HT-29 (cell line): ENCODE measurements at places on chromosomes 4 and X.

DNA sequence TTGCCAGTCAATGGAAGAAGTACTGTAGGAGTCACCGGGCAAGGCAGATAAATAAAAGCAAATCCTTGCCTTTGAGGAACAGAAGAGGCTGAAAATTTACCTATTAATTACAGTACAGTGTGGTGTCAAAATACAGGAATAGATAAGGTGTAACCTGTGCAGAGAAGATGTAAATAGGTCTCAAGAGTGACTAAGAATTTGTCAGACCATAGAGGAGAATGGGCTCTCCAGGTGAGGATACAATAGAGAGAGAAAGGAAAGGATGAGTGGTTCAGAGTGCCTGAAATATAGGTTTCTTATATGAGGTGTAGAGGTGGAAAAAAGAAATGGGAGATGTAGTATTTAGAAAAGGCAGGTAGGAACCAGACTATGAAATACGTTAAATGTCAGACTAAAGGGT, 801 bp upstream of the ZC4H2 start:
- DNase-seq: no peak

- DNase-seq: peak; percentile 57
Measured at GRCh38 chrX:47623540-47624027, 3.9 kb upstream of the SYN1 start.

DNA sequence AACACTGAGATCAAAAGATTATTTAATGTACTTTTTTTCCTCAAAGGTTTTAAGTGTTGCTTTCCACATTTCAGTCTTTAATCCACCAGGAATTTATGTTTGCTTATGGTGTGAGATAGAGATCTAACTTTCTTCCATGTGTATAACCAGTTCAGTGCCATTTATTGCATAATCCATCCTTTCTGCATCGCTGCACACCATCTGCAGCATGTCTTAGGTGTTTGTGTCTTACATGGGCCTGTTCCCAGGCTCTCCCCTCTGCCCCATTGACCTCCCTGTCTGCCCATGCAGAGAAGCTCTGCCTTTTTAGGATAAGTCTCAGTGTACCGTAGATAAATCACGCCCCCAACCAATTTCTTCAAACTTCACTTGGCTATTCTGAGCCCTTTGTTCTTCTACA, 30.3 kb downstream of the NSDHL start:
- DNase-seq: no peak

DNA sequence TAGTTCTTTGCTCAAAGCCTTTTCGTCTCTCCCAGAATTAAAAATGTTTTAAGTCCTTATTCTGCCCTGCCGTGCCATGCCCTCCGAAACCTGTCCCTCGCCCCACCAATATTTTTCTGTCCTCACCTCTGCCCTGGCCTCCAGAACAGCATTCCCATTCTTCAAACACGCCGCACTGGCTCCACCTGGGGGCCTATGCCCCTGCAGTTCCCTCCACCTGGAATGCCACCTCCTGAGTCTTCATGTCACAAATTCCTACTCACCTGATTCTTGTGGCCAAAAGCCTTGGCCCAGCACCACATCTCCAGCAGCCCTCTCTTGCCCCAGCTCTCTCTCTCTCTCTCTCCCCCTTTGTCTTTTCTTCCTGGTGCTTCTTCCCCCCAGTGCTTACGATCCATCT, 91.6 kb downstream of the APBB2 start:
- DNase-seq: no peak

- no peak for DNase-seq
Measured at GRCh38 chrX:40158036-40158706, 60.4 kb upstream of the BCOR start.

- peak; percentile 92 for DNase-seq
Measured at GRCh38 chr4:81405900-81406401, 65.8 kb downstream of the RASGEF1B start.

DNA sequence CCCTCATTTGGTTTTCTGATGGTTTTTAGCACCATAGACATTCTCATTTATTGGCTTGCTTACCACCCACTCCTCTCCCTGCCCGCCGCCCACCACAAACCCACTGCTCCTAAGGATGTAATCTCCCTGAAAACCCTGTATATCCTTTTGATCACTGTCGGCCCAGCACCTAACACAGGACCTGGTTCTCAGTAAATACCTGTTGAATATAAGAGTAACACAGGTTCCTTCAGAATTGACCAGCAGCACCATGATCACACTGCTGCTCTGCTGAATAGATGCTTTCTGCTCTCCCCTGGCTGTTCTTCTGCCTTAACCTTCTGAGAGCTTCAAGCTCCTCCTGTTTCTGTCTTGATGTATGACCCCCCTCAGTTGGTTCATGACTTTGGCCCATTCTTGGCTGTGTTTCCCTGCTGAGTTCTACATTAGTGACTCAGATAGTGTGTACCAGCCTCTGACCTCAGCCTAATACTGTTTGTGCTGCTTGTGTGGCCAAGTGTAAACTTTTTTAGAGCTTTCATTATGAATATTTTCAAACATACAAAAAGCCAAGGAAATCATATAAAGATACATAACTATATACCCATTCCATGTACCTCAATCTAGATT, 265.3 kb downstream of the FRMPD4 start:
- DNase-seq: no peak

DNA sequence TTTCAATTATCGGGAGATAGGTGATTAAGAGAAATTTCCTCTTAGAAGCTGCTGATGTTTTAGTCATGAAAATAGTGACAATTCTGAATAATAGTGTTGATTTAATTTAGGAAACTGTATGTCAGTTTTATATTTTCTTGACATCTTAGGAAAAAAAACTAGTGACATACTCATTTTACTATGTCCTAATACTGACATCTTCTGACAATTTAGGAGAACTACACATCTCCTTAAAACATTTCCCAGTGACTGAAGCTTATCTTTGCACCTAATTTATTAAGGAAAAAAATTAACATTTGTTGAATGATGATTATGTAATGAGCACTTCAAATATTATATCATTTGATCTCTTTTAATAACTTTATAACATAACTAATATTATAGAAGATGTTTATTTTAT, 42.0 kb upstream of the RBMXL3 start:
- DNase-seq: peak; percentile 18

- no peak for DNase-seq
Measured at GRCh38 chr4:114860786-114861185, 252.6 kb downstream of the NDST4 start.

DNA sequence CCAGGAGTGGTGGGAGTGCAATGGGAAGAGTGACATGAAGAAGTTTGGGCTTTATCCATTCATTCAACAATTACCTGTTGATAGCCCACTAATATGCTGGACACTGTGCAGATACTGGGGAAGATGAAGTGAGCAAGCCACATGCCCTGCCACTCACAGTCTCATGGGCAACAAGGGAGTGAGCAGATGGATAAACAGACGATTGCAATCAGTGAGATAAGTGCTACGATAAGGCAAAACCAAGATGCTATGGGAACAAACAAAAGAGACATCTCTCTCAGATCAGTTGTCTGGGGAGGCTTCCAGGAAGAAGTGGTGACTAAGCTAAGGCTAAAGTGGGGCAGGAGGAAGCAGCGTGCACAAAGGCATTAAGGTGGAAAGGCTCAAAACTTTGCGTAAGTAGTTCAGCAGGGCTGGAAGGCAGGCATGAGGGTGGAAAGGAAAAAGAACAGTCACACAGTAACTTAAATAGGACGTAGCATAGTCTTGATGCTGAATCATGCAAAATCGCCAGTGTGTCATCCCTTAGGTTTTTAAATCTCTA, 31.7 kb downstream of the GAB3 start:
- DNase-seq: no peak

DNA sequence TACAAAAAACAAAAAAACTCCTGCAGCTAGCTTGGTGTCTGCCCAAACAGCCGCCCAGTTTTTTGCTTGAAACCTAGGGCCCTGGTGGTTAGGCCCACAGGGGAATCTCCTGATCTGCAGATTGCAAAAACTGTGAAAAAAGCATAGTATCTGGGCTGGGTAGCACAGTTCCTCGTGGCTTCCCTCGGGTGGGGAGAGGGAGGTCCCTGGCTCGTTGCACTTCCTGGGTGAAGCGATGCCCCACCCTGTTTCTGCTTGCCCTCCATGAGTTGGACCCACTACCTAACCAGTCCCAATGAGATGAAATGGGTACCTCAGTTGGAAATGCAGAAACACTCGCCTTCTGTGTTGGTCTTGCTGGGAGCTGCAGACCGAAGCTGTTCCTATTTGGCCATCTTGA, 18.6 kb upstream of the BRWD3 start:
- DNase-seq: no peak

GRCh38 chrX:40007131-40007755, 90.5 kb downstream of the BCOR start:
- no peak for DNase-seq

- peak; percentile 11 for DNase-seq
Measured at GRCh38 chrX:3550160-3550751, 163.2 kb downstream of the PRKX start.

- no peak for DNase-seq
Measured at GRCh38 chrX:77938083-77938680, 27.7 kb downstream of the ATP7A start.

GRCh38 chr4:38310446-38311043, 350.3 kb downstream of the PTTG2 start:
- DNase-seq: no peak

DNA sequence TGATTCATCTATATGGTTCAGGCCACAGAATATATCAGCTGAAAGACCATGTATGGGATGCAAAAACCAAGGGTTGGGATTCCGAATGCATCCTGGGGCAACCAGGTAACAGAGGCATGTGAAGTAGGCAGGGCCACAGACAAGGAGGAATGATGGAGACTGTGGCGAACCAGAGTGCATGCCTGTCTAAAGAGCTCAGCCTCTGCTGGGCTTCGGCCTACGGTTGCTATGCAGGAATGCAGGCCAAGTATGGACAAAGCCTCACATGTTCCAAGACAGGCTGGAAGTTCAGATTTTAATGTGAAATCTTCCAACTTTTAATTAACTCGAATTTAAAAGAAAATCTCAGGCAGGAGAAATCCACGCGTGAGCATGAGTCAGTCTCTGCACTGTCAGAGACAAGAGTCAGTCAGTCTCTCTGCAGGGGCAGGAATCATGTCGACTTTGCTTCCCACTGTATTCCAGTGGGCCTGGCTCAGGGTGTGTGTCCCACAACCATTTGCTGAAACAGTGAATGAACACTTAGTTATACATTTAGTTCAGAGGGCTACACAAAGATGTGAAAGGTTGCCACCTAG, 344.4 kb downstream of the UNC5C start:
- no peak for DNase-seq

DNA sequence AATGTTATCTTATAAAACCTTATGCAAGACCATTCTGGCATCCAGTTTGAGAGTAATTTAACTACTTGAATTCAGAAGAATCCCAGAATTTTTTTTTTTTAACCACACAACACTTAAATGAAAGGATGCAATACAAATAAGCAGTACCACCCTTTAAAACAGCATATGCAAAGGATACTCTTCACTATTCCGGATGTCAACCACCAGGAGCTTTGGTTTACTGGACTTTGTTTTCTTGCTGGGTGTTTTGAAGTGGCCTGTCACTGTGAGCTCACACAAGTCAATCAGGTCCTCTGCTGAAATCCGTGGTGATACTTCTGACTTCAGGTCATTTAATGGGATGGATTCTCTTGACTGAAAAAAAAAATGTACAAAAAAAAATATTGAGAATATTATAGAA, 200.0 kb downstream of the TBCK start:
- no peak for DNase-seq

DNA sequence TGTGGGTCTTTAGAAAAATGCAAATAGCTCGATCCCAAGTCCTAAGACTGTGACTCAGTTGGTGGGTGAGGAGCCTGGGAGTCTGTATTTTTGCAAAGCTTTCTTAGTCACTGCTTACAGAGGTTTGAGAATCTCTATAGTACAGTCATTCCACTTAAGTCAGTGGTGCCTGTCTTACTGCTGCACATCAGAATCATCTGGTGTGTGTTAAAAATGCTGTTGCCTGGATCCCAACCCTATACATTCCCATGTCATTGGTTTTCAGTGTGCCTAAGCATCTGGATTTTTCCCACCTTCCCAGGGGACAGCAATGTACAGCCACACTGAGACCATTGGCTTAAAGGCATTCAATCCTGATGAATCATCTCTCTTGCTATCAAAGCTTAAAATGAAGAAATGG, 21.0 kb upstream of the GEMIN8 start:
- no peak for DNase-seq

DNA sequence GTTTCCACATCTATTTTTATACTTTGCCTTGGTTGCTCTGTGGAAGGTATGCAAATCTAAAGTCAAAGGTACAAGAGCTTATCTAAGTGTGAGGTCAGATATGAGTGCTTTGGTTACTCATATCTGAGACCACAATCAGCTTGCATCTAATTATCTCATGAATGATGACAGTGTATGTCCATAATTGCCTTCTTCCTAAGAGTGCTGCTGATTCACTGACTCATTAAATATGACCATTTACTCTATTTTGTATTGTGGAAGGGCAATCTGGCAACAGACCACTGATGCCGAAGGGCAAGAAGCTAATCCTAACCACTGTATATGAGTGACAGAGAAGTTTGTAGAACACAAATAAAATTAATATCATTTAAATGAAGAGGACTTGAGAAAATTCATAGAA, 1190.2 kb upstream of the AGA start:
- no peak for DNase-seq

- no peak for DNase-seq
Measured at GRCh38 chr4:159016593-159017024, 86.3 kb upstream of the RAPGEF2 start.

GRCh38 chr4:86657910-86658309, 63.8 kb downstream of the PTPN13 start:
- no peak for DNase-seq

- DNase-seq: no peak
Measured at GRCh38 chr4:144338148-144338547, 197.6 kb upstream of the GYPA start.

DNA sequence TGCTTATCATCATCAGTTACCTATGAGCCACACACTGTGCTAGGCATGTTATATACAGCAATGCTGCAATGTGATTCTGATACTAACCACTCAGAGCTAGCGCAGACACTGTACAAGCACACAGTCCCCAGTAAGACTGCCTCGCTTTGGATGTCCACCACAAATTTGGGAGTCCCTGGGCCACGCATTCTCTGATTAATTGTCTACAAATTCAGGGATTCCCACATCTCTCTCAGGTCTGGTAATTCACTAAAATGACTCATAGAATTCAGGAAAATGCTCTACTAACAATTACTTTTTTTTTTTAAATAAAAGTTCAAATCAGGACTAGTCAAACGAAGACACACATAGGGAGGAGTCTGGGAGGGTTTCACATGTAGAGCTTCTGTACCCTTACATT, 652.1 kb upstream of the AADAT start:
- no peak for DNase-seq

- DNase-seq: no peak
Measured at GRCh38 chrX:25742334-25742733, 395.8 kb upstream of the MAGEB18 start.

- DNase-seq: no peak
Measured at GRCh38 chr4:84708406-84709135, 125.6 kb downstream of the CDS1 start.

DNA sequence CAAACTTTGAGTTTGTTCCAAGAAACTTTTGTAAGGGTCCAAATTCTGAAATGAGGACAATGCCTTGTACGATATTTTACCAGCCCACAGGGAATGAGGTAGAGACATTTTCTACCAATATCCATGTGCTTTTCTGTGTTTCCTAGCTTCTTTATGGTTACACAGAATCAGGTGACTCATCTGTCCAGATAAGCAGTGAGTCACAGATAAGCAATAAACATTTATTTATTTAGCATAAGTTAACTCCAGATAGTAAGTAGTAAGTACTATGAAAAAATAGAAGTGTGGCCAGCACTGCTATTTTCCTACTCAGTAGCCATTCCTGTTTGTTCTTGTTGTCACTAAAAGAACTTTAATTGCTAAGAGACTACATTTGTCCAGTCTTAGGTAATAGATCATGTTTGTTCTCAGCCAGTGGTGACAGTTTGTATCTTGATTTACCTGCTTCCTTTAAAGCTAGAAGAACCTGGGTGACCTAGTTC, 7.4 kb downstream of the AFF1 start:
- DNase-seq: peak; percentile 71
